ENCODE measurements at places on chromosomes 4 and X. TPM values are rescaled to one million over a fixed set of nuclear protein-coding genes. Genes with fewer than 3 reads are reported as not detected.

CITED1 gene
- total RNA-seq: 2.2 TPM

- no peak overlapping the region for H3K4me3 ChIP-seq
- H3K27ac ChIP-seq: peak overlapping the region; percentile 70
- H3K36me3 ChIP-seq: peaks cover 4% of the 10 kb centered on the region
- H3K27me3 ChIP-seq: peaks cover 11% of the 10 kb centered on the region
- H3K4me1 ChIP-seq: peaks cover 35% of the 10 kb centered on the region
Observed at GRCh38 chrX:97597954-97598353, 714.2 kb downstream of the RPA4 start.

GRCh38 chr4:35500812-35501211, 743.5 kb downstream of the ARAP2 start:
- H3K27ac ChIP-seq: peak overlapping the region; percentile 53
- no peak overlapping the region for H3K4me3 ChIP-seq
- H3K36me3 ChIP-seq: 0 out of 2 replicates have a peak, but pooled peaks cover 3% of the 10 kb centered on the region
- no peak for DNase-seq

- H3K27me3 ChIP-seq: peaks cover 10% of the 10 kb centered on the region
- H3K4me1 ChIP-seq: peaks cover 17% of the 10 kb centered on the region
- no peak overlapping the region for H3K4me3 ChIP-seq
- no peak for DNase-seq
- no peak overlapping the region for H3K27ac ChIP-seq
Observed at GRCh38 chr4:154622598-154622997, 10.1 kb upstream of the FGG start.

CXCL1 gene
- 1.4 TPM for total RNA-seq

DNA sequence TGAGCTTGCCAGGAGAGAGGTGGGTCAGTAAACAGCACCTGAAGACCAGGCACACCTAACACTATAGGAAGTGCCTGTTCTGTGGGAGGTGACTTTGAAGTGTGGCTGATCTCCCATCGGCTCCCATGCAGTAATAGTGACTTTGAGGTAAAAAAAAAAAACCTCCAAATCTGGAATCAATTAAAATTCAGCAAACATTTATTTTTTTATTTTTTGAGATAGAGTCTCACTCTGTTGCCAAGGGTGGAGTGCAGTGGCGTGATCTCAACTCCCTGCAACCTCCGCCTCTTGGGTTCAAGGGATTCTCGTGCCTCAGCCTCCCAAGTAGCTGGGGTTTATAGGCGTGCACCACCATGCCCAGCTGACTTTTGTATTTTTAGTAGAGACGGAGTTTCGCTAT, 32.4 kb downstream of the ARHGAP10 start:
- no peak overlapping the region for H3K27ac ChIP-seq
- DNase-seq: no peak
- H3K4me1 ChIP-seq: no peaks in the 10 kb centered on the region
- no peaks in the 10 kb centered on the region for H3K27me3 ChIP-seq
- H3K4me3 ChIP-seq: no peak overlapping the region

ITGB1BP2 gene
- 6.8 TPM for total RNA-seq

GRCh38 chrX:11398785-11399184, 105.6 kb downstream of the AMELX start:
- H3K27me3 ChIP-seq: no peaks in the 10 kb centered on the region
- DNase-seq: no peak
- H3K27ac ChIP-seq: no peak overlapping the region
- no peak overlapping the region for H3K4me3 ChIP-seq

- peak overlapping the region; percentile 17 for H3K4me3 ChIP-seq
- H3K27me3 ChIP-seq: no peaks in the 10 kb centered on the region
- peak overlapping the region; percentile 92 for H3K27ac ChIP-seq
- H3K4me1 ChIP-seq: peaks cover 68% of the 10 kb centered on the region
- peaks cover 9% of the 10 kb centered on the region for H3K36me3 ChIP-seq
Observed at GRCh38 chr4:86450861-86451260, 91.0 kb upstream of the MAPK10 start.

DNA sequence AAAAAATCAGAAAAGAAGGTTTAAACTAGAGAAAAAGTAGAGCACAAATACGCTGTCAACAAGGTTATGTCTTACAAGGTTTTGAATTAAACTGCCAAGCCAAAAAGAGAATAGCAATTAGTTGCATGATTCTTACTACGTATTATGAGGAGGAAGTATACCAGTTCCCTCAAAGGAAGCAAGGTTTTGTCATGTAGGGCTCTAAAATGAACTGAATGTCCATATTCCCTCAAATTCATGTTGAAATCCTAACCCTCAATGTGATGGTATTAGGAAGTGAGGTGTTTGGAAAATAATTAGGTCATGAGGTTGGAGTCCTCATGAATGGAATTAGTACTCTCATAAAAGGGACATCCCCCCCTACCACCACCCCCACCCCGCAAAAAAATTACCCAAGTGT, 201.0 kb downstream of the FBXW7 start:
- no peaks in the 10 kb centered on the region for H3K36me3 ChIP-seq
- no peak overlapping the region for H3K4me3 ChIP-seq
- DNase-seq: no peak
- no peaks in the 10 kb centered on the region for H3K4me1 ChIP-seq
- no peaks in the 10 kb centered on the region for H3K27me3 ChIP-seq
- H3K27ac ChIP-seq: no peak overlapping the region

DNA sequence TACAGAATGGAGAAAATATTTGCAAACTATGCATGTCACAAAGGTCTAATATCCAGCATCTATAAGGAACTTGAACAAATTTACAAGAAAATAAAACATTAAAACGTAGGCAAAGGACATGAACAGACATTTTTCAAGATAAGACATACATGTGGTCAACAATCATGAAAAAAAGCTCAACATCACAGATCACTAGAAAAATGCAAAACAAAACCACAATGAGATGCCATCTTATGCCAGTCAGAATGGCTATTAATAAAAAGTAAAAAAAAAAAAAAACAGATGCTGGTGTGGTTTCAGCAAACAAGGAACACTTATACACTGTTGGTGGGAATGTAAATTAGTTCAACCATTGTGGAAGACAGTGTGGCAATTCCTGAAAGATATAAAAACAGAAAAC, 75.8 kb upstream of the IL13RA2 start:
- DNase-seq: no peak
- 0 out of 2 replicates have a peak, but pooled peaks cover 4% of the 10 kb centered on the region for H3K4me1 ChIP-seq
- no peak overlapping the region for H3K4me3 ChIP-seq
- H3K36me3 ChIP-seq: peaks cover 10% of the 10 kb centered on the region
- H3K27ac ChIP-seq: no peak overlapping the region

GRCh38 chrX:68375803-68376202, 57.5 kb downstream of the OPHN1 start:
- H3K27ac ChIP-seq: no peak overlapping the region
- H3K4me1 ChIP-seq: no peaks in the 10 kb centered on the region
- no peaks in the 10 kb centered on the region for H3K36me3 ChIP-seq
- no peak overlapping the region for H3K4me3 ChIP-seq
- no peaks in the 10 kb centered on the region for H3K27me3 ChIP-seq
- DNase-seq: no peak

CPZ gene
- total RNA-seq: 22.7 TPM

DNA sequence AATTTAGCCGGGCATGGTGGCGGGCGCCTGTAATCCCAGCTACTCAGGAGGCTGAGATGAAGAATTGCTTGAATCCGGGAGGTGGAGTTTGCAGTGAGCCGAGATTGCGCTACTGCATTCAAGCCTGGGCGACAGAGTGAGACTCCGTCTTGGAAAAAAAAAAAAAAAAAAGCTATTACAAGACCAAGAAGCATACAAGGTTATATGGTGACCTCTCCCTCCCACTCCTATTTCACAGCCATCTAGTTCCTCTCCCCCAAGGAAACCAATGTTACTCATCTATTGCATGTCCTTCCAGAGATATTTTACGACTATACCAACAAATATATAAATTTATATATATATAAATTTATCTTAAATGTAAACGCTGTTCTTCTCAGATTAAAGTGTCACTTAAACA, 3.2 kb downstream of the SLC9A7 start:
- peaks cover 38% of the 10 kb centered on the region for H3K4me1 ChIP-seq
- no peak overlapping the region for H3K27ac ChIP-seq

Data from WTC11 (cell line).